ENCODE measurements at places on chromosomes 7 and 10.

GRCh38 chr7:45914911-45915310, 6.2 kb downstream of the IGFBP3 start:
- DNase-seq, result no peak

- DNase-seq, result no peak
Observed at GRCh38 chr10:92719991-92720830, 30.5 kb downstream of the HHEX start.

GRCh38 chr7:127620406-127621233, 2.7 kb upstream of the PAX4 start:
- no peak for DNase-seq

GRCh38 chr10:96987141-96987841, 155.2 kb downstream of the LCOR start:
- DNase-seq, result no peak

GRCh38 chr7:125599387-125599786, 669.8 kb upstream of the POT1 start:
- no peak for DNase-seq

GRCh38 chr10:122462533-122463465, 1.4 kb downstream of the HTRA1 start:
- DNase-seq, result no peak

DNA sequence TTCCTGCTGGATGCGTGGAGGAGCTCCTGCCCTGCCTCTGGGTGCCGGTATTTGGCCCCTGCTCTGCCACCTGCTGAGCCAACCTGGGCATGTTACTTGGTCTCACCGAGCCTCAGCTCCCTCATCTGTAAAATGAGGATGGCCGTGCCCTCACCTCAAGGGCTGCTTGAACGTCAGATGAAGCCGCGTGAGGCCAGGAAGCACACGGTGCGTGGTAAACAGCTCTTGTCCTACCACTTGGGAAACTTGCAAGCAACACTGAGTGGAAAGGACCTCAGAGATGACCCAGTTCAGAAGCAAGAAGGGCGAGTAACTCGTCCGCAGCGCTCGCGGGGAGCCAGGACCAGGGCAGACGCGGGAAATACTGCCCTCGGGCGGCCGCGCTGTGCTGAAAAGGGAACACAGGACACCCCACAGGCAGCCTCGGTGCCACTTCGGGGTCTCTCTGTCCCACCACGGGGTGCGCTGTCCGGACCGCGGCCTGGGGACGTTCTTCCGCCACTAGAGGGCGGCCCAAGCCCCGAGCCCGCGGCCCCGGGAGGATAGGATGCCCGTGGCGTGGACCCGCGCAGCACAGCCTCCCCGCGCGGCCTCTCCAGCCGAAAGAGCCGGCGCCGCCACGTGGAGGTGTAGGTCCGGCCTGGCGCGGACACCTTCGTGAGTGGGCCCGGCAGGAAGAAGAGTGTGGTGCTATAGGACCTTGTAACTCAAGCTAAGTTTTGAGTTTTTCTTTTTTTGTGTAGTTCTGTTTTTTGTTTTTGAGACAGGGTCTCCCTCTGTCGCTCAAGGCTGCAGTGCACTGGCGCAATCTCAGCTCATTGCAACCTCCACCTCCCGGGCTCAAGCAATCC, 94.1 kb downstream of the PRKAG2 start:
- DNase-seq, result peak; percentile 86

All from B cell (primary cell).